ENCODE measurements at places on chromosomes 7 and 10.
A peak's percentile ranks its signal among the peaks of the same experiment; 100 is the strongest.

GRCh38 chr10:122448600-122448999 is 5.9 kb upstream of the ARMS2 start:
- no peaks in the 10 kb centered on the region for H3K27me3 ChIP-seq
- H3K36me3 ChIP-seq = no peaks in the 10 kb centered on the region
- H3K4me3 ChIP-seq = no peak overlapping the region
- no peak overlapping the region for H3K27ac ChIP-seq
- DNase-seq = no peak
- no peaks in the 10 kb centered on the region for H3K4me1 ChIP-seq

DNA sequence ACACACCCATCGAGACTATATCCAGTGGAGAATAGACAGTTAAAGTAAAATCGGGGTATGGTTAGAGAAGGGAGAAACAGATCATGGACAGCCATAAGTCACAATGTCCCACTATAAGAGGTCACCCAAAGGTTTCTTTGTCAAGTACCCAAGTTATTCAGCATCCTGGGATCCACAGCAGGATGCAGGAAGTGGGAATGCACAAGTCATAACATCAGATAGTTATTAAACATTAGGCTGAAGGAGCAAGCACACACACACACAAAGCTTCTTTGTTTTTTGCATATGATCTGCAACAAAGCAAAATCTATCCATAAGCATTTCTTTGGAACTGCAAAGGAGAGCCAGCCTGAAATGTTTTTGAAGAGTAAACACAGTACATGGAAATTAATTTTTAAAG is 111.6 kb downstream of the NOC3L start:
- H3K36me3 ChIP-seq = no peaks in the 10 kb centered on the region
- DNase-seq = no peak
- no peak overlapping the region for H3K4me3 ChIP-seq
- H3K27me3 ChIP-seq = no peaks in the 10 kb centered on the region
- H3K27ac ChIP-seq = no peak overlapping the region

DNA sequence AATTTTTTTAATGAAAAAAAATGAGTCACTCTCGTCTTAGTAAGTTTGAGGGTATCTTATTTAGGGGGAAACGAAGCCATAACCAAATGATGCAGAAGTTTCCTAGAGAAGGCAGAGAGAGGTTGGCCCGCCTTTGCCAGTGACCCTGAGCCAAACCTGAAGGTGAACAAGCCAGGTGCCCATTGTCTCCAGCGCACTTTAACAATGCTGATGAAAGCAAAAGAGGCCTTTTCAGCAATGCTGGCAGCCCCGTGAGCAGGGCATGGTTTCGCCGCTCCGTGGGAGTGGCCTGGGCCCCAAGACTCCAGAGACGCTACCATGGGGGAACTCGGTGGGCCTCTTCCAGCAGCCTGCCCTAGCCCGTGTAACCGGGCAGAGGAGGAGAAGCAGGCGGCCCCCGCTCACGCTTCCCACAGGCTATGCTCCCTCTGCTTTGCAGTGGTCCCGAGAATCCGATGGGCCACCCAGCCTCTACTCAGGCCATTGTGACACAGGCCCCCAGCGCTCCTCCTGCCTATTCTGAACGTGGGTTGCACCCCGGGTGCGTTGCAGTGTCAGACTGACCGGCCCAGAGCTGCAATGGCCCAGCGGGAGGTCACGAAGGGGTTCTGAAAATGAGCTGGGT is 14.0 kb upstream of the UNCX start:
- DNase-seq = no peak
- H3K27me3 ChIP-seq = peaks cover 8% of the 10 kb centered on the region
- no peak overlapping the region for H3K4me3 ChIP-seq
- no peaks in the 10 kb centered on the region for H3K36me3 ChIP-seq
- no peak overlapping the region for H3K27ac ChIP-seq

DNA sequence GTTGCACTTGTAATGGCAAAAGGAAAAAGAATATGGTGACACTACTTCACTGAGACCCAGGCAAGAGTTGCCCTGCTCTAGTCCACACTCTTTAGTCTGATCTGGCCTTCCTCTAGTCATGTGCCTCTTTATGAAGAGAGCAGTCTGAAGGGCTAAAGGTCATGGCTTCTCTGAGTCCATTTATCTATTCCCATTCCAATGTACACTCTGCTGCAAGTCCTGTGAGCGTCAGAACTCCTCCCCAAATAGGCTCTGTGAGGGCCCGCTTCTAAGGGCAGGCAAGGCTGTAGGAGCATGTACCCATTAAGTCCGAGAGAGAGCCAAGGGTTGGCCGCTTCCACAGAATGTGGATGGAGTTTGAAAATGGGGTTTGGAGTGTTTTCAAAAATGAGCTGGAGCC is 209.3 kb downstream of the AHR start:
- DNase-seq = no peak

GRCh38 chr10:75430000-75430763 is 1.2 kb upstream of the LRMDA start:
- no peak overlapping the region for H3K4me3 ChIP-seq
- peaks cover 10% of the 10 kb centered on the region for H3K27me3 ChIP-seq
- no peak overlapping the region for H3K27ac ChIP-seq
- no peaks in the 10 kb centered on the region for H3K36me3 ChIP-seq
- H3K4me1 ChIP-seq = no peaks in the 10 kb centered on the region

GRCh38 chr10:124696446-124697392 is 47.5 kb downstream of the FAM53B start:
- DNase-seq = no peak
- H3K27ac ChIP-seq = peak overlapping the region; percentile 81
- peak overlapping the region; percentile 44 for H3K4me3 ChIP-seq

DNA sequence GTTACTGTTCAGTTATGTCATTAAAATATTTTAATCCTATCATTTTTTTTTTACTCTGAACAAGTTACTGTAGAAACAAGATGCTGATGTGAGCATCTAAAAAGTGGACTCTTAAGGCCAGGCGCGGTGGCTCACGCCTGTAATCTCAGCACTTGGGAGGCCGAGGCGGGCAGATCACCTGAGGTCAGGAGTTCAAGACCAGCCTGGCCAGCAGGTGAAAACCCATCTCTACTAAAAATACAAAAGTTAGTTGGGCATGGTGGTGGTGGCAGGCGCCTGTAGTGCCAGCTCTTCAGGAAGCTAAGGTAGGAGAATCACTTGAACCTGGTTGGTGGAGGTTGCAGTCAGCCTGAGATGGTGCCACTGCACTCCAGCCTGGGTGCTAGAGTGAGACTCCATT is 2.9 kb downstream of the WAC start:
- H3K4me3 ChIP-seq = no peak overlapping the region
- DNase-seq = no peak
- H3K27ac ChIP-seq = no peak overlapping the region
- H3K36me3 ChIP-seq = peaks cover 27% of the 10 kb centered on the region
- H3K4me1 ChIP-seq = peaks cover 12% of the 10 kb centered on the region

DNA sequence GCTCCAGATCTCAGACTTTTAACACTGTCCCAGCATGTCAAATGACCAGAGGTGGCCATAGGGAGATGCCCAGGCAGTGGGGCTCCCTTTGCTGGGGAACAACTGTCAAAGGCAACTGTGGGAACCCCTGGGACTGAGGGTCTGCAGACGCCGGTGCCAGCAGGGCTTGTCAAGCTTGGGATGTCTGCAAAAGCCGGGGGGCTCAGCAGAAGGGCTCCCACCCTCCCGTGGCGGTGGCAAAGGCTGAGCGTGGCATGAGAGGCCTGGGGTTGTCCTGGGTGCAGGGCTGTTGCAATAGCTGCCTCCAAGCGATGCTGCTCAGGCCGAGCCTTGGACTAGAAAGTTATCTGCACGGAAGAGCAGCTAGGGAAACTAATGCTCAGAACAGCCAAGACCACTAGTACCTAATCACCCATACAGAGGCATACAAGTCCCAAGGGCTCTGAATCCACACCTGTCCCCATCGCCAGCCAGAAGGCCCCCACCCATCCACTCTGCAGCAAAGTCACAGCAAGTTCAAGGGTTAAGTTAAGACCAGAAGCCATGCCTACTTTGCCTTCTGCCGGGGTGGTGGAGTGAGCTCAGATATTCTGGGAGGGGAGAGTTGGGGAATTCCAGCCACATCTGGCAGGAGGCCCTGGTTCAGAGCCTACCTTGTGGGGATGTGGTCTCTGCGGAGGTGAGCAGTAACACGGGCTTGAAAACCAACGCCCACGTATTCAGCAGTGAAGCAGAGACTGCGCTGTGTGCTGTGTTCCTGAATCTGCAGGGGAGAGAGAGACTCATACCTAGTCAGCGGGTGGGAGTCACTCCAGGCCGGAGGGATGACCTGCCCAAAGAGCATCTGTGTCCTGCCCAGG is 4.6 kb downstream of the SH2B2 start:
- no peak overlapping the region for H3K27ac ChIP-seq
- no peak for DNase-seq
- no peaks in the 10 kb centered on the region for H3K27me3 ChIP-seq
- peaks cover 13% of the 10 kb centered on the region for H3K4me1 ChIP-seq
- no peaks in the 10 kb centered on the region for H3K36me3 ChIP-seq

- no peak overlapping the region for H3K4me3 ChIP-seq
- H3K36me3 ChIP-seq = no peaks in the 10 kb centered on the region
- no peaks in the 10 kb centered on the region for H3K27me3 ChIP-seq
- no peaks in the 10 kb centered on the region for H3K4me1 ChIP-seq
These were observed 62.0 kb downstream of the CFAP46 start for GRCh38 chr10:132880128-132880981.

- DNase-seq = no peak
- H3K4me3 ChIP-seq = no peak overlapping the region
- H3K27ac ChIP-seq = no peak overlapping the region
- H3K4me1 ChIP-seq = peaks cover 26% of the 10 kb centered on the region
These were observed 34.8 kb downstream of the ZMIZ1 start for GRCh38 chr10:79103585-79103984.

DNA sequence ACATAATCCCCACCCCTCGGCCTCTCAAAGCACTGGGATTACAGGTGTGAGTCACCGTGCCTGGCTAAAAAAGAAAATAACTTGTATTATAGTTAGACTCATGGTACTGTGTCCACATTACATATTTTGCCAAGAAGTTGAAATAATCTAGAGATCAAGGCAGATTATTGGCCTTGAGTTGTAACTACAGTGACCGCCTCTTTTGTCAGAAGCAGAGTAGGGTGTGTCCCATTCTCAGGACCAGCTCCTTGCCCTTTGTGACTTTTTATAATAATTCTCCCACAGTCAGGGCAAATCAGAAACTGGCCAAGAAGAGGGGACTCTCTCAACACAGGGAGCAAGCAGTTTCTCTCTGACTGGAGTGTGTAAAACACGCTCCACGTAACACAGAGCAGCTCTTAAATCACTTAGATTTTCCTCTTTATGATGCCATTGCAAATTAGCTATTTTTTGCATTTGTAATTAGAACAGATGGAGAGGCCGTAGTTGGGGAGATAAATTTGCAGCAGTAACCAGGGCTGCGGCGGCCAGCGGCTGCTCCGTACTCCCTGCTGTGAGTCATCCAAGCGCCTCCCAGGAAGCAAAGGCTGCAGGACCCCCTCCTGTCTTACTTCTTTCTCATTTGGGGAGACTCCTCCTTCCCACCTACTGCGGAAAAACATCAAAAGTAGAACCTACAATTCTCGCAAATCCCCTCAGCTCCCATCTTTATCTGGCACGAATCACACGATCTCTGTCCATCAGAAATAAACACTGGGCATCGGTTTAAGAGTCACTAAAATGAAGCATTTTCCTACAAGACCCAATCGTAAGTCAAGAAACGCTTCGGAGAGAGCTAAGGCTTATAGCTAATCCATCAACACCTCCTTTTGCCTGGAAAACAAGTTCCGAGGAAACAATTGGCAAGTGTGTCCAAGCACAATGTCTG is 32.1 kb upstream of the MSRB2 start:
- no peak overlapping the region for H3K27ac ChIP-seq
- no peak for DNase-seq
- H3K36me3 ChIP-seq = no peaks in the 10 kb centered on the region
- no peaks in the 10 kb centered on the region for H3K4me1 ChIP-seq
- no peaks in the 10 kb centered on the region for H3K27me3 ChIP-seq

DNA sequence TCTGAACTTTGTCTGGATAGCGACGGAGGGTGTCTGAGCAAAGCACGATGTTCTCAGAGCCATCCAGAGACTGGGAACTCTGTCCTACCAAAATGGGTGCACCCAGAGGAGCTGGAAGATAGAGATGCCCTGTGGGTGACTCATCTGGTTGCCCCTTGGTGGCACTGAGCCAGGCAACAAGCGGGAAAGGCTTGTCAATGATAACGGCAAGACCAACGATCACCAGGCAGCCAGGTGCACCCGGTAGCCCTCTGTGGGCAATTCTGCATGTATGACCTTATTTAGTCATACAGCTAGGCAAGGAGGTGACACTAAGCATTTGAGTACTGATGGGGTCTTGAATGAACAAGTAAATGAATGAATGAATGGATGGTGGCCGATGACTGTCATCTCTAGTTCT is 2.8 kb upstream of the ELN start:
- H3K27ac ChIP-seq = no peak overlapping the region
- H3K36me3 ChIP-seq = no peaks in the 10 kb centered on the region
- H3K27me3 ChIP-seq = peaks cover 11% of the 10 kb centered on the region
- DNase-seq = no peak
- peaks cover 3% of the 10 kb centered on the region for H3K4me1 ChIP-seq

DNA sequence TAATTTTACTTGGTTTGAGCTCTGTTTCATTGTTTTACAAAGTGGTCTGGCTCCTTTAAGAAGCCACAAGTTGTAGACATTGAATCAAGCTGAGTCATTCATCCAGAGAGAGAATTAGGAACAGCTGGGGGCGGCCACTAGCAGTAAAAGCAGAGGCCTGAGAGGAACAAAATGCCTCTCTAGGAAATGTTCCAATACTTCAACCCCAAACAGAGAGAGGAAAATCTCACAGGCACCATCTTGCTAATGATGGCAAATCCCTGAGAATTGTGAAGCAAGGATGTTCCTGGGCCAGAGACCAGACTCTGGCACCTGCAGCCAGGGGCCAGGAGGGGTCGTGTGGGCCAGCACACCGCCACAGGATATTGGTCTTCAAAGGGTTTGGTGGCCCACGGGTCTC is 26.5 kb upstream of the TRIL start:
- no peaks in the 10 kb centered on the region for H3K36me3 ChIP-seq
- no peak for DNase-seq
- no peak overlapping the region for H3K27ac ChIP-seq
- no peak overlapping the region for H3K4me3 ChIP-seq

All from effector memory CD4-positive, alpha-beta T cell (primary cell).